ENCODE measurements at places on chromosomes 7 and 10.

- no peak for DNase-seq
These were observed 129.5 kb downstream of the ZNF716 start for GRCh38 chr7:57579454-57579853.

- peak; percentile 88 for DNase-seq
These were observed 130.4 kb downstream of the CDH23 start for GRCh38 chr10:71527135-71527534.

- no peak for DNase-seq
These were observed 92.9 kb downstream of the PLXDC2 start for GRCh38 chr10:19908991-19909696.

- no peak for DNase-seq
These were observed 615.9 kb upstream of the FOXK1 start for GRCh38 chr7:4066206-4066605.

DNA sequence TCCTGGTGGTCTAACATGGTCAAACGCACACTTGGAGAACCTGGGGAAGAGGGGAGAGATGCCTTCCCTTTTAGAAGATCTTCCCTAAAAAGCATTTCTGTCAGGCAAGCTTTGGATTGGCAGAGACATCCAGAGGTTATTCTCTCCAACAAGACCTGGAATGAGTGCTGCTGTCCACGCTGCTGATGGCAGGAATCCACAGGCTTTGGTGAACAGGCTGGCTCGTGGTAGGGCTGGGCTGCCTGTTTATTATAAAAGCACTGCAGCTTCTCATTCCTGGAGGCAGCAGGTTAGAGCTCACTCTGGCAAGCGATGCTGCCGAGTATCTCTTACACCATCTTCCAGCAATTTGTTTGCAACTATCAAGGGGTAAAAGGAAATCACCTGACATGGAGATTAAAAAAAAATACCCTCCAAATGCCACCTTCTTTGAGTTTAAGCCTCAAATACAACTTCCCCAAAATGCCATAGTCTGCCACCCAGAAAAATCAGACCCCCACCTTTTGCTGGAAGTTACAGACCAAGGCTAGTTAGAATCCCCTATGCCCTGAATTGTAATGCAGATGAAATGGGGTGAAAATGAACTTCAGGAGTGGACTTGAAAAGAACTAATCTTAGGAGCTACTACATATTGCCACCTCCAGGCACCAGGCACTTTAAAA, 152.1 kb upstream of the KMT2E start:
- DNase-seq = no peak

DNA sequence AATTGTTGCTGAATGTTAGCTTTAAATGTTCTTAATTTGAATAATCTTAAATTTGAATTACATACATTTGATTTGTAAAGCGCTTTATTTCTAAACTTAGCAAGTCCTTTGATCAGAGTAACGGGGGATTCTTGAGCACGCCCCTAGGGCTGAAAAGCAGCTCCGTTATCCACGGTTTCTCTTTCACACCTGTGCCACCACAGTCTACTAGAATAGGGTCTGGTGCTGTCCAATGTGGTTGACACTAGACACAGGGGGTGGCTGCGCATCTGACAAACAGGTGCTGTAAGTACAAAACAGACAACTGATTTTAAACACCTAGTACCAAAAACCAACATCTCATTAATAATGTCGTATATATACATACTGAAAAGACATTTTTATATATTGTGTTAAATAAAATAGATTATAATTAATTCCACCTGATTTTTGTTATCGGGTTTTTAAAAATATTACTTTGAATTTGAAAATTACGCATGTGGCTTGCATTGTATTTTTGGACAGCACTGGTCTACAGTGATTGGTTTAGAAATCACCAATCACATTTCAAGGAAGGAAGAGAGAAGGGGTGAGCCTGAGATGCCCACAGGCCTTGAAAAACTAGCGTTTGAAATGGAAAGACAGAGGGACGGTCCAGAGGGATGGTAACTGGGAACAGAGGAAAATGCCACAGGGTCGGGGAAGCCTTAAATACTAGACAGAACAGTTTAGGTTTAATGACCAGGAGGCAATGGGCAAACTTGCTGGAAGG, 7.3 kb downstream of the SEPHS1 start:
- DNase-seq = no peak

- no peak for DNase-seq
These were observed 17.3 kb downstream of the PRSS58 start for GRCh38 chr7:142240546-142240945.

DNA sequence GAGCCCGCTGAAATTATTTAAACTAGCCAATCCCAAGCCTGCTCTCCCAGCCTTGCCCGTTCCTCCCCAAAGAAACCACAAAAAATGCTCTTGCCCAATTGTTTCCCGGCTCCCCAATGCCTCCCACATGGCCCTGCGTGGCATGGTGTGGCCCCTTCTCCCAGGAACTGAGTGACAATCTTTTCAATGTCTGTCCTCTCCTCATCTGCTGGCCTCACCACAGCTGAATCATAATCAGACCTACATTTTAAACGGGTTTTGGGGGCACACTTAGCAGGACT, 201.5 kb downstream of the PRPF18 start:
- no peak for DNase-seq

DNA sequence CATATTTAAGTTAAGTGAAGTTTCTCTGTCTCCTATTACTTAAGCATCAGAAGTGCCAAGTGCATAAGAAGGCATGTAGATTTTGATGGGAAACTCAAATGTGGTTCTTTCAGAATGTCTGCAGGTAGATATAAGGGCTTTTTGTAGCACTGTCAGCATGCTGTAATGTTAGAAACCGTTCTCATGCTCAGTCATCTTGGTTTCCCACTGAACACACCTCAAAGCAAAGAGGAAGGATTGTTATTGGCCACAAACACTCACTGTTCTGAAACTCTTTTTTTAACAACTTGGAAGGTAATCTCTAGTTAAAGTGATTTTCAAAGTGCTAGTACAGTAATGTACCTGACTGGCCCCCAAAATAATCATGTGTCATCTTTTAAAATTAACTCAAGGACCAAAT, 126.0 kb downstream of the AASS start:
- no peak for DNase-seq

- DNase-seq = no peak
These were observed 82.4 kb downstream of the SRPK2 start for GRCh38 chr7:105306298-105306748.

- no peak for DNase-seq
These were observed 568.8 kb upstream of the PCDH15 start for GRCh38 chr10:55369670-55370420.

DNA sequence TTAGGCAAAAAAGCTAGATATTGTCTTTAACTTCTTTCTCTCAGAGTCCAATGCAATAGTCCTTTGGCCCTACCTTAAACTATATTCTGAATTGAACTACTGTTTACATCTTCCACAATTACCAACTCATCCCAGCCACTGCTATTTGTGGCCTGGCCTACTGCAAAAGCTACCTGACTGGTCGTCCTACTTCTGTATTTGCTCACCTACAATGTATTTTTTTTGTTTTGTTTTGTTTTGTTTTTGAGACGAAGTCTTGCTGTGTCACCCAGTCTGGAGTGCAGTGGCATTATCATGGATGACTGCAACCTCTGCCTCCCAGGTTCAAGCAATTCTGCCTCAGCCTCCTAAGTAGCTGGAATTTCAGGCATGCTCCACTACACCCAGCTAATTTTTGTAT, 51.2 kb downstream of the ARL4A start:
- no peak for DNase-seq

GRCh38 chr7:36044101-36044892, 108.8 kb upstream of the EEPD1 start:
- no peak for DNase-seq

DNA sequence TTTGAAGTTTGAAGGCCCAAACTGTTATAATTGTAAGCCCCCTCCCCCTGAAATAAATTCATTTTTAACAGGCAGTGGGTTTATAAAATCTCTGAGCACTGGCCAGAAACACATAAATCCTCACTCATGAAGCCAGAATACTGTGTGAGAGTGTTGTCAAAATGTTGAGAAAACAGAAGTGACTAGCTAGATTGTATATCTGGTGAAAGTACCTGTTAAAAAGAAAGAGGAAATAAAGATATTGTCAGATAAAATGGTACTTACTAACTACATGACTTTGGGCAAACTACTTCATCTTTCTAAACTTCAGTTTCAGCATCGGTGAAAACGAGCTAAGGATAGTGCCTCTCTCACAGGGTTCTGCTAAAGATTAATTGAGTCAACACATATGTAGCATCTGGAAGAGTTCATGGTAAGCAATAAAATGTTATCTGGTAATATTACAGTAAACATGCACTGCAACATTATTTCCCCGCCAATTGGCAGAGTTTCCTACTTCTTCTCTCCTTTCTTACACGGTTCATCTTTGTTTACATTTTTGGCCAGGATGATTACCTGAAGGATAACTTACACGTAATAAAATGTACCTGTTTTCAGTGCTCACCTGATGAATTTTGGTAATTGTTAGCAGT, 202.5 kb upstream of the CHRM2 start:
- no peak for DNase-seq

GRCh38 chr7:25885057-25885576, 266.9 kb upstream of the NFE2L3 start:
- no peak for DNase-seq

GRCh38 chr10:95290461-95291364, at the start of gene PDLIM1:
Gene PDLIM1 (minus strand): TSS chr10:95291003. CDS start chr10:95290915, 88 bp downstream.
- DNase-seq = peak; percentile 89

DNA sequence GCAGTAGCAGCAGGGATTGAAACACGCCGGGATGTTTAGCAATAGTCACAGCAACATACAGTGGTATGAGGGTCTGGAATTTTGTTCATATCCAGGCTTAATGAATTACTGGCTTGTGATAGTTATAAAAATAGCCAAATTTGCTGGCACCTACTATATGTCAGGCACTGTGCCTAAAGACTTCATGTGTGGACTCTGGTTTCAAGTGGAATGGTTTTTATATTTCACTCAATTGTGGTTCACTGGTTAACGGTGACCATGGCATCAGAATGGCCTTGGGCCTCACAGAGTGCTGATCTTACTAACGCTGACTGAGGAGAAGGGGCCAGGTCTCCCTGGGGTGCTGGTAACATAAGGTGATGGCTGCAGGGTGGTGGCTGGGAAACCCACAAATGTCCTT, 55.7 kb downstream of the CELF2 start:
- DNase-seq = no peak

GRCh38 chr10:84334811-84335210, 6.4 kb downstream of the CCSER2 start:
- DNase-seq = no peak

- peak; percentile 23 for DNase-seq
These were observed 104.3 kb upstream of the LANCL2 start for GRCh38 chr7:55260676-55261385.

GRCh38 chr10:113958631-113959382, 84.9 kb upstream of the ADRB1 start:
- DNase-seq = peak; percentile 83

DNA sequence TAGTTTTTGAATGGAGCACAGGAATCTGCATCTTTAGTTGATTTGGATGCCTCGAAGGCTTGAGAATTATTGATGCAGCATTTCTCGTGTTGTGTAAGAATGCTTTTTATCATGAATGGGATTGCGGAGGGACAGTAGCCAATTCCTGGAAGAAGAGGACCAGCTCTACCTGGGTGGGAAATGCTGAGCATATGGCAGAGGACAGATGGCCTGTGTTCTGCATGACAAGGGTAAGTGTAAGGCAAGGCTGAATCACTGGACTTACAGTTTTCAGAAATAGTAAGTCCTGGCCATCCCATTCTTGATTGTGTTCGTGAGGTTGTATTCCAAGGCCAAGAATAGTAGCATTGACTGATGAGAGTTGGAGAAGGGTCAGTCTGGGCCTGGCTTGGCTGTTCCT, 15.9 kb downstream of the RP9 start:
- no peak for DNase-seq

DNA sequence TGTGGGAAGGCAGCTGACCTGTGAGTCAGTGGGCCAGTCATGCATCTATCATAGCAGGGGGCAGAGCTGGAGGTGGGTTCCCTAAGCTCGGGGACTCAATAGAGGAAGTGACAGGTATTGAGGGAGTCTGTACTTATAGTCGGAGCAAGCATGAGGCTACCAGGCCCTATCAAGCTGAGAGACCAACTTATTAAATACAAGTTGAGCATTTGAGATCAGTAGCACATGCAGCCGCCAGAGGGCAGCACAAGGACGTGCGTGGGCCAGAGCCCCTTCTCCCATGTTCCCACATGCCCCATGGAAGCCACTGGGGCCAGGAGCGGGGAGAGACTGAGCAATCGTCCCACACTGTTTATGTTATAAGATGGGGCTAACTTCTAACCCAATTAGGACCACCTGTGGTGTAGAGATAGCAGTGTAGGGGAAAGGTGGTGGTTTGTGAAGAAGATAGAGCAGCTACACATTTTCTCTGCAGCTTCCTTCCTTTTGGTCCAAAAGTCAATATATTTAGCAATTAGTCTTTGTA, 13.0 kb upstream of the STK31 start:
- no peak for DNase-seq

- DNase-seq = no peak
These were observed 220.0 kb upstream of the SEMA3C start for GRCh38 chr7:81138870-81139269.

GRCh38 chr7:1121476-1121875, 33.6 kb downstream of the GPER1 start:
- no peak for DNase-seq

DNA sequence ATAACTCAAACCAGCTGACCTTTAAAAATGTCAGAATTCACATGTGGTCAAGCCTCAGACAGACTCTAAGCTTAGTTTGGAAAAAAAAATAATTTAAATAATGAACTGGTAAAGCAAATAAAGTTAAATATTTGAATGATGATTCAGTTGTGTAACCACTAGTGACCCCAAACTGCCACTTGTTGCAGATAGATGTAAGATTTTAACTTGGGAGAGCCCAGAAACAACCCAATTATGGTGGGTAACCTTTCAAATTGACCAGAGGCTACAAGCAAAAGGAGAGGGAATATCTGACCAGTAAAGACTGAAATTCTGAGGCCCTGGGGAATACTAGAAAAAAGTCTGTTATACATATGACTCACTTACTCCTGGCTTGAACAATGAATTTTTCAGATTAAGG, 268.1 kb downstream of the HPSE2 start:
- no peak for DNase-seq

DNA sequence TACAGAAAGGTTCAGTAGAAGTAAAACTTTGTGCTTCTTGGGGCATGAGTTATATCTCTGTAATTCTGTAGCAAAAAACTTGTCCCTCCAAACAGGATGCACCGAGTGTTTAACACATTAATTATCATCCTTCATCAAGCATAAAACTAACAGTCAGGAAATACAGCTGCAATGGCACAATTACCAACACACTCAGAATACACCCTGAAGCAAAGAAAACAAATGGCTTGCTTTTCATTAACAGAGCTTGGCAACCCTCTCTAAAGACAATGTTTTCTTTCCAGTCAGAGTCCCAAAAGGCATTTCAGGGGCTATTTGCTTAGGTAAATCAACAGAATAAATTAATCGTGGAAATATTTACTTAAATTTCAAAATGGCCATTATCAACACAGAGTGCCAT, 107.7 kb downstream of the ICA1 start:
- no peak for DNase-seq

Measured in right lobe of liver (tissue), 6 donors.